ENCODE measurements at places on chromosomes 3 and 15.

DNA sequence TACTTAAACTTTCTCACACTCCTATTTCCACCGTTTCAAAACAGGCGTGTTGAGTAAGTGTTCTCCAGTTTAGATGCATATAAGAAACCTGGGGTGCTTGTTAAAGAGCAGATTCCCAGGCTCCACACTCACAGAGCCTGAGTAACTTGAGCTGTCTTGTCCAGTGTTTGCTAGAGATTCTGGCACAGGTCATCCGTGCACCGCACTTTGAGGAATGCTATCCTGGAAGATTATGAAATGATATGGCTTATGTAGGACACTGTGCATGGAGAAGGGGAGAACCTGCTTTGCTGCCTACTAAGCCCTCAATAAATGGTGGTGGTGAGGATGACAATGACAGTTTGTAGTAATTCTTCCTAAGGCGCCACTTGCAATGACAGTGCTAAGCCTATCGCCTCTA is 273.7 kb downstream of the PDZRN3 start:
- no peak for DNase-seq

GRCh38 chr15:78302579-78303312 is 3.3 kb upstream of the SKIC8 start:
- DNase-seq: peak; percentile 51

DNA sequence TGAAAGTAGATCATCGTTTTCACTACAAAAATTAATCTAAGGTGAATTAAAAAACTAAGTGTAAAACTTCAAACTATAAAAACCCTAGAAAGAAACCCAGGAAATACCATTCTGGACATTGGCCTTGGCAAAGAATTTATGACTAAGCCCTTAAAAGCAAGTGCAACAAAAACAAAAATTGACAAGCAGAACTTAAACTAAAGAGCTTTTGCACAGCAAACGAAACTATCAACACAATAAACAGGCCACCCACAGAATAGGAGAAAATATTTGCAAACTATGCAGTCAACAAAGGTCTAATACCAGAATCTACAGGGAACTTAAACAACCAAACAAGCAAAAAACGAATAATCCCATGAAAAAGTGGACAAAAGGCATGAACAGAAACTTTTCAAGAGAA is 302.0 kb downstream of the CHST2 start:
- no peak for DNase-seq

DNA sequence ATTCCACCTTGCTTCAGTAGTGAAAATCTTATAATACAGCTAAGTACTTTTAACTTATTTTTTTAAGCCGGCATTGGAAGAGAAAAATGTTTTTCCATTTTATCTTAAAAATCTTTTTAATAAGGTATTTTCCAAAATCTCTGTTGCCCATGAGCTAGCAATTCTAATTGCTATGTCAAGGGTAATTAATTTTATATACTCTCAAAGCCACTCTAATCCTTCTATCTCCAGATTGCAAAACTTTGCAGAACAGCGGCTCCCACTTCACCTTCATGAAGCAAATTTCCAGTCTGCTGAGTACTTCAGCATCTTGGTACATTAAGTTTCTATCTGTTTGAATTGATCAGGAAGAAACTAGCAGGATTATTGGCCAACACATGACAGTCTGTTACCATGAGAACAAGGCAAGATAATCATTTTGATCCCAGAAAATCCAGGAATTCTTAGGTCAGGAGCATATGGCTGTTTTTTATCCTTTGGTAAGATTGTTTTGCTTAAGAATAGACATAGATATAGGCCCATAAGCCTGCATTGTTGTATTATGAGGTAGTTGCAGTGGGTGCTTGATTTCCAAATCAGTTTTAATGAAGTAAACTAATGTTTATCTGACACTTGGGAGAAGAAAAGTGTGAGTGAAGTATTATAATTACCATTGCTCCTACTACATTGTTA is 6.0 kb downstream of the TIPARP start:
- no peak for DNase-seq

GRCh38 chr3:142866841-142867631 is 21.8 kb downstream of the PCOLCE2 start:
- DNase-seq: peak; percentile 43

DNA sequence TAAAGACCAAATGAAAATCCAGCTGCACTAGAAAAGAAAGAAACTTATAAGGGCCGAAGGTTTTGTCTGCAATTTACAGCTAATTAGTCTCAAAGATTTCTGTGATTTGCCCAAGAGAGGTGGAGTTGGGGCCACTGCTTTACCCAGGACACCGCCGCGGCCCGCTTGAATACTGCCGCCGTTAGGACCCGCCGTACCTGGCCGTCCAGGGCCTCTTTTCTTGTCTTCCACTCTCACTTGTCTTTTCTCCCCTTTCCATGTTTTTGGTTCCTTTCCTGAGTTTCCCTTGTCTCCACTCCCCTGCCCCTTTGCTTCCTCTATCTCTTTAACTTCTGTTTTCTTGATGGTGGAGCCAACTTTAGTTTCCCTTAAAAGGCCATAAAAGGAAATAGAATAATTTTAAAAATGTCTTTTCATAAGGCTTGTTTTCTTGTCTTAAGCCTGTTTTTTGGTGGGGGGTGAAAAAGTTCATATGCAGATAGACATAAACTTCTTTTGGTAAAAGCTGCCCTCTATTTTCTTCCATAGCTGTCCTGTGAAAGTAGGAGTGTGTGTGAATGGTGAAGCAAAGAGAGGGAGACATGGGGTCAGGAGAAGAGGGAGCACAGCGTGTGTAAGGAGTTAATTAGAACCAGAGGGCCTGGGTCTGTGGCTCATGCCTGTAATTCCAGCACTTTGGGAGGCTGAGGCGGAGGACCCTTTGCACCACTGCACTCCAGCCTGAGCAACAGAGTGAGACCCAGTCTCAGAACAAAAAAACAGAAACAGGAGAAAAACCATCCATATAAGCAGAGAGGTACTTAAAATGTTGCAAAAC is 16.0 kb upstream of the CCNL1 start:
- DNase-seq: peak; percentile 37

GRCh38 chr3:189883113-189883753 is 237.5 kb downstream of the P3H2 start:
- no peak for DNase-seq

DNA sequence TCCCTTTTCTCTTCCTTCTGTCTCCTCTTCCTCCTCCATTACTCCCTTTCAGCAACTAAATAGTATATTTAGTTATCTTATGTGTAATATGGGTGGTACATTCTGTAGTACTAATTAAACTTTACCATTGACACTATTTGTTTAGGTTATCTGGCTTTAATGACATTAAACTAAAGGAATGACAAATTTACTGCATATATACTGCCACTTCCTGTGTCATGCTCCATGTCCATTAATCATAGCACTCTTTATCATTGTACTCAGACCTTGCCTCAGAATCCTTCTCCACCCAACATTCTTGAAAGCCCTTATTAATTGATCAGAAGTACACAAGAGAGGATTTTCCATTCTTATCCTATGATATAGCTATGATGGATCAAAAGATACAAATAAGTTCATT is 244.2 kb downstream of the NAALADL2 start:
- DNase-seq: no peak

DNA sequence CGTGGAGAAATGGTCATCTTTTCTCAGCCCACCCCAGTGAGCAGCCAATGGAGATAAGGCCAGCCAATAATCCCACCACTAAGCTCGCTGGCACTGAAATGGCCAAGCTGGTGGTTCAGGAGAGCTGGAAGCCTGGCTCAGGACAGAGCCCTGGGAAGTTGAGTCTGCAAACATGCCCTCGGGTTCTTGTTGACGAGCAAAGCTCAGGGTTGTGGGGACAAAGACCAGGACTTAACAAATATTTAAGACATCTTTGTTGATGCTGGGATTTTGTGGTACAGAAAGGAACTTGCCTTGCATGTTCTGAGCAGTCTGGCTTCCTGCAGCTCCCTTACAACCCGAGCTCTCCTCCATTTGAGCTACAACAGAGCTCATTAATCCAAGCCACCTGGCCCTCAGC is 4.4 kb downstream of the FAH start:
- DNase-seq: no peak

DNA sequence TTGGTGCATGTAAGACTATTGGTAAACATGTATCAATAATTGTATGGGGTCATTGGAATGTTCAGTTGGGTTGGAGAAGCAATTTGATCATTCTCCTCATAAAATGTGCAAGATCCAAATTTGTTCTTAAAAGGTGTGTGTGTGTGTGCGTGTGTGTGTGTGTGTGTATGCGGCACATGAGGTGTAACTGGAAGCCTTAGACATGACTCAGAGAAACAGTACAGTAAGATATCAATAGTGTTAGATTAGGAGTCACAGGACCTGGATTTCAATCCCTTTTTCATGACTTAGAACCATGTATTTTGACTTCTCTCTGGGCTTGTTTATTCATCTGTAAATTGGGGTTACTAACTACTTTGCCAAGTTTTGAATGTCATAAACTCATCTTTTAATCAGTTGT is 38.3 kb downstream of the RSRC1 start:
- DNase-seq: no peak

- DNase-seq: peak; percentile 78
These were observed 54.8 kb downstream of the ZBTB20 start for GRCh38 chr3:115092220-115092791.

- DNase-seq: no peak
These were observed 144.5 kb downstream of the MEX3B start for GRCh38 chr15:81901319-81901718.

- peak; percentile 57 for DNase-seq
These were observed at the start of gene ENTPD3 for GRCh38 chr3:40387001-40387894. ENTPD3 (plus strand) TSS chr3:40387184; CDS start chr3:40388058, 874 bp downstream.

DNA sequence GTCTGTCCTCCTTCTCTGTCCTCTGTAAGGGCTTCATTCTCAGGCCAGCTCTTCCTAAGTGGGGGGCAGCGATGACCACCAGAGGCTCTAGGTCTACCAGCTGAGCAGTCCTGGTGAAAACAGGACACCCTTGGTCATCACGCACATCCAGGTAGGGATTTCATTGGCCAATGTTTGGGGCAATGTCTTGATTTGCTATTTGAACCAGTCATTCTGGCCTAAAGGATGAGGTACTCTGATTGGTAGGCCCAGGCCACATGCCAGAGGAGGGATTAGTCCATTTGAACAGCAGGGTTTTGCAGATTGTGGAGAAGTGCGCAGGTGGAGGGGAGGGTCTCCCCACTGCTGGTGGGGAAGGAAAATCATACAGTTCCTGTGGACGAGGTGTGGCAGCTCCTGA is 57.3 kb downstream of the PLXNA1 start:
- DNase-seq: no peak

DNA sequence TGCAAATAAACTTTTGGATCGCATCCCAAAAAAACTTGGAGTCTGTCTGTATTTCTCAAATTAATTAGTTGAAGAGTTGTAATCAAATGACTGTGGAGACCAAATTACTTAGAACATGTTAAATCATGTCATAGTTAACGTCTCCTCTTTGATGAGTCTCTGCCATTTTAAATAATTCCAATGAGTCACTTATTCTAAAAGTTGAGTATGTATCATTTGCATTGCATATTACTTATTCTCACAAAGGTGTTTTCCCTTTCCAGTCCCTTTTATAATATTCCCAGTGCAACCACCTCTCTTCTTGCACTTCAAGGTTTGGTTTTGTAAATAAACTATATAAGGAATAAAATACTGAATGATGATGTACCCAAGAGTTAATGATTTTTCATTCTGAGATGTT is 36.0 kb upstream of the MBNL1 start:
- no peak for DNase-seq

- no peak for DNase-seq
These were observed 2.3 kb downstream of the FLNB start for GRCh38 chr3:58010562-58010961.

DNA sequence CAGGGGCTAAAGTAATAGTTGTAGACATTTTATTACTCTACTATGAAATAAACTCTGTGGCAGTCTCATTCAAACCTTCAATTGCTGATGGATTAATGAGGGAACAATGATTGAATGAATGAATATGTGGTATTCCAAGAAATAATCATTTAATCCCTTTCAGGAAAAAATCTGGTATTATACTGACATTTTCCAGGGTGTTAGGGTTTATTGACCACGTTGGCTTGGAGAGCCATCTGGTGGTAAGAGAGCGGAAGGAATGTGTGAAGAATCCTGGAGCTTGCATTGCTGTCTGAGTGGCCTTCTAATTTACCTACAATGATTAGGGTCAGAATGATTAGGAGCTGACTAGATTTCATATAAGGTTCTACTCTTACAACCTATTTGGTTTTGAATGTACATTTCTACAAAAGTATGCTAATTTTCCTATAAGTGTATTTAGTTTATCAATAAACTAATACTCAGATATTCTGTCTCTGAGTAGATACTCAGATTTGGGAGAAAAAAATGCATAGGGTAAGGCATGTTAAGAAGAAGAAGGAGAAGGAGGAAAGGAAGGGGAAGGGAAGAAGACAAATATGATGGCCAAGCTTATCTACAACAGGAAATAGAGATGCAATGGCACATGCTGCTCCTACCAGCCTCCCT is 249.9 kb downstream of the ROBO1 start:
- peak; percentile 33 for DNase-seq
